Osteocyte (in vitro differentiated cells): ENCODE measurements at places on chromosomes 3 and 15. TPM values are rescaled to one million over a fixed set of nuclear protein-coding genes. Genes with fewer than 3 reads are reported as not detected.

GRCh38 chr3:133855772-133856171, 39.9 kb downstream of the RAB6B start:
- no peak for DNase-seq

DNA sequence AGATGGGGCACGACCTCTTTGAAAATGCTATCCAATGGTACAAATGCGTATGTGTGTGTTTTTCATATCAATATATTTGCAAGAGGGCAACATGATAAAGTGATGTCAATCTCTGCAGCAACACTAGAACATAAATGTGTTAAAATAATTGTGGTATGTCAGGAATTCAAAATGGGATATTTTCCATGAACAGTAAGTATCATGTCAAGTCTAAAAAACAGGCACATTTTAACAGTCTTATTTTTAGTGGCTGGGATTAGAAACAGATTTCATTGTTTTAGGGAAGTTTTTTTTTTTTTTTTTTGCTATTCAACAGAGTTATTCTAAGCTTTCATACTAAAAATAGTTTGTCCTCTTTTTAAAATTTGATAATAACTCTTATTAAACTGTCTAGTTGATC, 209.8 kb downstream of the GAP43 start:
- no peak for DNase-seq

IL5RA gene
- not detected in 2 replicates for total RNA-seq

- no peak for DNase-seq
These were observed 14.3 kb upstream of the CCNL1 start for GRCh38 chr3:157174290-157174648.

GRCh38 chr15:77496715-77497109, 76.0 kb downstream of the HMG20A start:
- peak; percentile 97 for DNase-seq

DNA sequence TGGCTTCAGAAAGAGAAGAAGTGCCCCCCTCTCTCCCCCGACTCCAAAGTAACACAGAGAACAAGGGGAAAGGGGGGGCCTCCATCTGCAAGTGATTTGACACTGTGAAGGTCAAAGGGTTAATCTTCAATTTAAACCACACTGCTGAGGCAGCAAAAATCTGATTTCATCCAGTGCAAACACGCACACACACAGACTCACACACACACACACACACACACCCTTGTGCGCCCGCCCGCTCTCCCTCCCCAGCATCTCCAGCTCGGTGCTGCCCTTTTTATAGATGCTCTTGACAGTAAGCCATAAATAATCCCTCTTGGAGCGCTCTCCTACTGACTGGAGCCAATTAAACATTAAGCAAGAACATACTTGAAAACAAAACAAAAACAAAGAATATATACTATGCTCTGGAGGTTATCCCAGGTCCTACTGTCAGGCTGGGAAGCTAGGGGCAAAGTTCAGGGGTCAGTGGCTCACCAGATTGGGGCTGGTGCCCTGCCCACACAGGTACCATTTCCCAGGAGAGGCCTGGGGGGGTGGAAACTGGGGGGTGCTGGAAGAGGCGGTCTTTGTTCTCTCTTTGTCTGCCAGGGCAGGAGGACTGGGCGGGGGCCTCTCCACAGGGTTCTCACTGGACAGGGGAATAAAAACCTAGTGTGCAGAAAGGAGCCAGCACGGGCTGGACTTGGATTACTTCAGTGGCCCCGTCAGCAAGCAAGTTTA, 16.3 kb downstream of the BMF start:
- no peak for DNase-seq

DNA sequence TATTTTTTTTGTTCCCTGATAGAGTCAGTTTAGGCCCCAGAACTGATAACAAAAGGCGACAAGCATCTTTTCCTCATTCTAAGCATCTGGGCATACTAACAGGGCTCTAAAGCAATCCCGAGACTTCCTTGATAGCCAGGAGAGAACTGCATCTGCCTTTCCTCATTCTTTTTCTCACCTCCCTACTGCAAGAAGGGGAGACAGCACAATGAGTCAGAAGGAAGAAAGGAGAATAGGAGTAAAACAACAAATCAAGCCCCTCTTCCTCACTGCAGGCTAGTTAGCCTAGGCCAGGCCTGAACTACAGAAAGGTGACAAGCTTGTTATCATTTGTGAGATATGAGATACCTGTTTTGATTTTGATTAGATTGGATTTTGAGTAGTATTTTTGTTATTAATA, 97.9 kb downstream of the NAALADL2 start:
- no peak for DNase-seq

DNA sequence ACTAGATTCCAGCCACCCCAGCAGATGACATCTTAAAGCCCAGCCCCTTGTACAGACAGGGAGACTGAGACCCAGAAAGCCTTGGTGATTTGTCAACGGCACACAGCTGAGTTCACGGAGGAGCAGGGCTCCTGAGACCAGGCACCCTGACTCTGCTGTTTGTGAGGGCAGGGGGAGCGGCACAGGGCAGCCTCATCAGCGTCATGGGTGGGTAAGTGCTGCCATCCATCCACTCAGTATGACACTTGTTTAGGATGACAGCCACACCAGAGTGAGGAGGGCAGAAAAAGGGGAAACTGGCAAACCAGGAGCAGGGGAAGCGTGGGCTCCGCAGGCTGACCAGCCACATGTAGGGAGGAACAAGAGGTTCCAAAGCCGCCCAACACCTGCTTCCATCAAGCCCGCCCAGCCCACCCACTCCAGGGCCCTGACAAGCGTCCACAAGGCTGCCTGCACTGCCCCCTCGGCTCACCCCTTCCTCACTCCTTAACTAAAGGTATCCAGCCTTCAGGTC, 19.9 kb downstream of the RBPMS2 start:
- no peak for DNase-seq

DNA sequence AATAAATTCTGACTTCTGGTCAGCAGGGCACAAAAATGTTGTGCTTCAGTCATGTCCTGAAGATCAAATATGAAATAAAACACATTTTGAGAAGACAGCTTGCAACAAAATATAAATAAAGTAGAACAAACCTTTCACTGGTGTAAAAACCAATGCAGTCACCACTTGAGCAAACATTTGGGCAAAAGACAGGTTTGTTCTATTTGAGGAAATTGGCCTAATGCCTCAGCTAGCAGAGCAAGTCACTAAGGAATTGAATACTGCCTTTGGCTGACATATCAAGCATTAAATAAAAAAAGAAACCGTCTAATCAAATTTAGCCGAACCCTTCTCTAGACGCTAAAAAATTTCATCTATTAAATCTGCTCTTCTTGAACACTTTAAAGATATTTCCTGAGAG, 475.4 kb upstream of the CNTN3 start:
- no peak for DNase-seq

HAUS2 gene
- 19.2 and 23.8 TPM in 2 replicates for total RNA-seq

GRCh38 chr15:95669146-95669922, 661.2 kb upstream of the NR2F2 start:
- DNase-seq, result no peak

DNA sequence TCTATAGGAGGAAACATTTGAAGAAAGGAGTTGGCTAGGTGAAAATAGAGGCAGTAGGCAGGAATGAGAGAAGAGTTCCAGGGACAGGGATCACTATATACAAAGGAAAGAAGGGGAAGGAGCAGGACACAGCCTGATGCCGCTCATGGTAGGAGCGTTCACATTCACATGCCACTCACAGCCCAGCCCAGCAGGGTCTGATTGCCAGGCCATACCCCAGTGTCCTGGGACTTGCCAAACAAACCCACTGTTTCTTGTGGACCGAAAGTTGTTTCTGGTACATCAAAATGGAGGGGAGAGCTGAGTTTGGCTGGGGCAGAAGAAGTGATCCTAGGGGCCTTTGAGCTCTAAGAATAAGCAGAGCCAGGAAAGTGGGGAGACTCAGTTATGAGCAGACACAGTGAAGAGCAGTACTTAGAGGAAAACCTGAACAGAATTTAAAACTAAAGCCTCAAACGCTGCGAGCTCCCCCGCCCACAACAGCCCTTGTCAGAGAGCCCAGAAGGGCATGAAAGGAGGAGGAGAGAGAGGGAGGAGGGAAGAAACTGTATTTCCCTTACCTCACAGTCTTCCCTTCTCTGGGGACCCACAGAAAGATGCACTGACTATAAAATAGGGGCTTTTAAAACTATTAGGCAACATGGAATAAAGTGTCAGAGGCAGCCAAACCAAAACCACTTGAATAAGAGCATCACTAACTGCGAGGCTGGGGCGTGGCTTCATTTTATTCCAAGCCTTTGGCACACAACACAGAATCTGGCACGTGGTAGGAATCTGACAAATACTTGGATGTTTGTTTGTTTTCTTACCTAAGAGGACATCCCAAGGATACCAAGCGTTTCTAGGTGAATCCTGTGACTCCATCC, 129.0 kb downstream of the RPL22L1 start:
- no peak for DNase-seq

DNA sequence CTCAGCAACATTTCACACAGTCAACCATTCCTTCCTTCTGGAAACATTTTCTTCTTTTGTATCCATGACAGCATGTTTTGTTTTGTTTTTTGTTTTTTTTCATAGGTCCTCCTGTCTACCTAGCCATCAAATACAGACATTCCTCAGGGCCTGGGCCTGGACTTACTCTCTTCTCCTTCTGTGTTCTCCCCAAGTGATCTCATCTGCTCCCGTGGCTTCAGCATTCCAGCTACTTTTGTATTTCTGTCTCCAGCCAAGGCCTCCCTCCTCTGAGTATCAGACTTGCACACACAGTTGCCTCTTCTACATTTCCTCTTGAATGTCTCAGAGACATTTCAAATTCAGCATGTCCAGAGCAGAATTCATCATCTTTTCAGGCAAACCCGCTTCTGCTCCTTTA, 82.4 kb downstream of the HCN4 start:
- DNase-seq, result no peak

- DNase-seq, result no peak
These were observed 178.7 kb downstream of the SSR3 start for GRCh38 chr3:156376199-156376598.

DNA sequence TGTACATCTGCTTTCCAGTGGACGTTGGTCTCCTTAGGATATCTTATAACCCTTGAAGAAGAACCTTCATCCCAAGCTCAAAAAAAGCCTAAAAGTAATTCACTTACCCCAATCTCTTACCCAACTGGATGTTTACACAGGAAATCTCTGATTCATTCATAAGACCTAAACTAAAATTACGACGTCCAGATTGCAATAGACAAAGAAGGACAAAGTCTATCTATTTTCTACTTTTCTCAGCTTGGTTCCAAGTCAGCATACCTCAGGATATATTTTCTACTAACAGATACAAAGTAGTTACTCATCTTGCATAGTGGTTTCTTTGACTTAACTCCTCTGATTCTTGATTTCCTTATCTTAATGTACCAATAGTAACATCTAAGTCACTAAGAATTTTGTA, 669.9 kb downstream of the OTOL1 start:
- DNase-seq, result no peak

- DNase-seq, result no peak
These were observed 8.4 kb downstream of the CX3CR1 start for GRCh38 chr3:39271363-39271914.

- DNase-seq, result no peak
These were observed 43.3 kb downstream of the NFKBIZ start for GRCh38 chr3:101892648-101893047.

DNA sequence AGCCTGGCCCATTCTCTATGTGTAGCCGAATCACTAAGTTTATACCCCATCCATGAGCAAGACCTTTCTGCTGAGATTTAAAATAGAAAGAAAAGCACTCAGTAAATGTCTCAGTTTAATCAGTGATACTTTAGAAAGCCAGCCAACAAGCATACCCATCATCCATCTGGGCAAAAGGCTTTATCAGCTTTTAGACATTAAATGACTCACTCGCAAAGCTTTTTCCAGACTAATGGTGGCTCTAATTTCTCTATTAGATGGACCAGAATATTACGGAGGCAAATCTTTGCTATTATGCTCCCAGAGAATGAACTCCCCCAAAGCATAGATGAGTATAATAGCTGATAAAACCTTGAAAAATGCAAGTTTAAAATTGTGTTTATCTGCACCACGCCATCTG, 727.8 kb downstream of the GBE1 start:
- no peak for DNase-seq

STAC gene
- total RNA-seq, result not detected in 2 replicates

GRCh38 chr3:40044487-40044886, 235.1 kb downstream of the MYRIP start:
- no peak for DNase-seq

DNA sequence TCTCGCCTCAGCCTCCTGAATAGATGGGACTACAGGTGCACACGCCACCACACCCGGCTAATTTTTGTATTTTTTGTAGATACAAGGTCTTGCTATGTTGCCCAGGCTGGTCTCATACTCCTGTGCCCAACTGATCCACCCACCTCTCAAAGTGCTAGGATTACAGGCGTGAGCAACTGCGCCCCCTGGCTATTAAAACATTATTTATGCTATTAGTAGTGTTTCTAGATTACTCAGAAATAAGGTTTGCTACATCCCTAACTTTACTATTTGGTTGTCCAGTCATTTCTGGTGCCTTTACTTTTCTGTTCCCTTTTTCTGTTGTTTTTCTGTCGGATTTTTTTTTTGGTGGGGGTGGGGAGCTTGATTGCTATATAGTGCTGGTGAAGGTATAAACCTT, 393.6 kb upstream of the TPM1 start:
- no peak for DNase-seq

ERC2 gene
- 0.35 and 0.78 TPM in 2 replicates for total RNA-seq

CD276 gene
- 147 and 153 TPM in 2 replicates for total RNA-seq
